ENCODE measurements at places on chromosomes 12 and 14. TPM values are rescaled to one million over a fixed set of nuclear protein-coding genes. Genes with fewer than 3 reads are reported as not detected.

OASL gene
- total RNA-seq = 0.22 TPM

GRCh38 chr12:127077262-127078045 lies 1189.5 kb upstream of the TMEM132C start:
- no peak for DNase-seq

GRCh38 chr12:75977952-75978671 lies 53.5 kb downstream of the PHLDA1 start:
- peak; percentile 40 for DNase-seq

DNA sequence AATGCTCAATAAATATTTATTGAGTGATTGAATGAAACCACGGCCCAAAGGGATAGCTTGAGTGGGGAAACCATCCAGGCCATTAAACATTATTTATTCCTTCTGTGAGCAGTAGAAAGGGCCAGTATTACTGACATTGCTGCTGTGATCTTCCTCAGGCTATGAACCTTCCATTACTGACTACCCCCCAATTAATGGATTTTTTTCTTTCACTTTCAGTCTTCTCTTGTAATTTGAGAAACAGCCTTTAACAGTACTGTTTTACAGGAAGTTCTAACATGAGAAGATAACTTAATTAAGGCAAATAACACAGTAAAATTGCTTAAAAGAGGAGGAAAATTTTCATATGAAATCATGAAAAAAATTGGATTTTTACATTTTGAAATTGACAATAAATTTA lies 629.5 kb downstream of the TRHDE start:
- DNase-seq = no peak

DNA sequence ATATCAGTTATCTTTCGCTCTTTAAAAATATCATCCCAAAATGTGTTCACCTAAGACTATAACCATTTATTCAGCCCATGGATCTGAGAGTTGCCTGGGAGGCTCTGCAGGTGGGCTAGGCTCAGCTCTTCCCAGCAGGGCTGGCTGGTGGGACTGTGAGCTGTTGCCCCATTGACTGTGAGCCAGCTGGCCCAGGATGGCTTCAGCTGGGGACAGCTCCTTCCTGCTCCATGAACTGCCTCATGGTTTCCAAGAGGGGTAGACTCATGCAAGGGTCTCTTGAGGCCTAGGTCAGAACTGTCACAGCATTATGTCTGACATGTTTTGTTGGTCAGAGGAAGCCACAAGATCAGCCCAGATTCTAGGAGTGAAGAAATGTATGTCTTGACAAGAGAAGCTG lies 114.1 kb upstream of the E2F7 start:
- no peak for DNase-seq

DNA sequence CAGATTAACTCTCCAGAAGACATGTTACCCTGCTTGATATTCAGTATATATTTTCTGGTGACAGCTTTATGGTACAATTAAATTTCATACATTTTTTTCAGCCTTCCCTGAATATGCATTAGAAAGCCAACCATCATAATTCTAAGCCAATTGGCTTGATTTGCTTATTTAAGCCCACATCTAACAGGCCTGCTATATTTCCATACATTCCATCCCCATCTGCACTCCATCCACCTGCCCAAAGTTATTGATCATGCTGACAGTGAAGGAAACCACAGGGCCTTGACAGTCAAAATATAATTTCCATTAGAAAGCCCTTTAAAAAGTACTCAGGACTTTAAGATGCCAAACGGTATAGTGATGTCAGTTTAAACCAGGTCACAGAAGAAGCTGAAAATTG lies 164.3 kb downstream of the GXYLT1 start:
- no peak for DNase-seq

GRCh38 chr12:22014783-22015144 lies 31.3 kb upstream of the CMAS start:
- DNase-seq = no peak

RILPL2 gene
- total RNA-seq = 1.2 TPM

- no peak for DNase-seq
Observed at GRCh38 chr14:29846339-29847055, 81.2 kb downstream of the PRKD1 start.

GRCh38 chr14:33120966-33121365 lies 182.3 kb downstream of the NPAS3 start:
- DNase-seq = no peak

- no peak for DNase-seq
Observed at GRCh38 chr12:123083661-123084571, 67.0 kb downstream of the PITPNM2 start.

DNA sequence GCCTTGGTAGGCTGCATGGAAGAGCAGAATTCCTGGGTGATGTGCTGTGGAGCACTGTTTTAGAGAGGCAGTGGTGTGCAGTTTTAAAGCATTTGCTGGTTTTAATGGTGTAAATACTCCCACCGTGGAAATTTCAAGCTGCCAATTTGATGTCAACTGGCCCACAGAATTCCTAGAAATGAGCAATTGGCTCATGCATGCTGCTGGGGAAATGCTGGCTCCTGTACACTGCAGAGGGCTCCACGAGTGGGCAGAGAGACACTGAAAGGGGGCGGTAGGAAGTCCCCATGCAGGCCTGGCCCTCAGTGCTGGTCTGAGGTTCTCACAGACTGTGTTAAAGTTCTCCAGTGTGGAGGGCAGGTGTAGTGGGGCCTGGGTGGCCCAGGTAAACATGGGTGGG lies 99.4 kb upstream of the NTF3 start:
- no peak for DNase-seq

DNA sequence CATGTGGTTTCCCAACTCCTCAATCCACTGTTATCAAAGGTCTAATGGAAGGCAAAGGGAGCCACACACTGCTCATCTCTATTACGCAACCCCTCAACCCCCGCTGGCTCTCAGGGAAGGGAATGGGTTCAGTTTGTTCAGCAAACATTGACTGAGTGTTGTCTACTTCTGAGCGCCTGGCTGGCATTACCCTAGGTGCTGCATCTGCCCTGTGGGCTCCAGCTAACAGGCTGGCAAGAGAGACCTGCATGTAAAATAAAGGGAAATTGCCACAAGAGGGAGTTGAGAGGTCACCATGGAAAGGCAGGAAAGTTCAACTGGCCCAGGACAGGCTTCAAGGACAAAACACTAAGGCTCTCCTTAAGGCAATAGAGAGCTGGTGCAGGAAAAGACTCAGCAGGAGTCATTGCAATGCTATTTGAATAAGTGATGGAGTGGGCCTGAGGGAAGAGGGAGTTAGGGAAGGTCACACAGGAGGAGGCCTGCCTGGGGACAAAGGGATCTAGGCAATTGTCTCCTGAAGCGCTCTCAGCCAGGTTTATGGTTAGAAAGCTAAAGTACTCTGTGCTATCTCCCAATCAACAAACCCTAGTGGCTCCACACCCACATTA lies 5.5 kb upstream of the ZNF740 start:
- no peak for DNase-seq

CKAP4 gene
- total RNA-seq = 9.7 TPM

- DNase-seq = no peak
Observed at GRCh38 chr14:89807151-89807550, 147.4 kb downstream of the EFCAB11 start.

DNA sequence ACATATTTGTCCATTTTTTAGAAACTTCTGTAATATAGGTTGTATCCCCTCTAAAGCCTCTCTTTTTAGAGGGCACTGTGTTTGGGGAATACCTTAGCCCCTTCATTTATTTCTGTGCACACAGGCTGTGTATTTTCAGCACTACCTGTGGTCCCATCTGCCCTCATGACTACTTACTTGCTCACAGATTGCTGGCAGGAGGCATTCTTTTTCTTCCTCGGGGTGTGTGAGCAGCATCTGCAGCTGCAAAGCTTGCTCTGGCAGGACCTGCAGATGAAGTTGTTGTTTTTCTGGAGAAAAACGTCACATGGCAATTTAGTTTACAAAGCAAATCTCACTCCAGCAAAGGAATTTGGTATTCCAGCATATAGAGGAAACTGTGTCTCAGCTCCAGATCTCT lies 24.3 kb downstream of the ANG start:
- no peak for DNase-seq

RD3L gene
- not detected for total RNA-seq

IFT81 gene
- total RNA-seq = 3.3 TPM

HOTAIR gene
- 0.35 TPM for total RNA-seq

- DNase-seq = no peak
Observed at GRCh38 chr14:103925316-103925715, 2.9 kb upstream of the TDRD9 start.

GRCh38 chr12:107369679-107370078 lies 276.3 kb upstream of the CRY1 start:
- no peak for DNase-seq

GRCh38 chr12:68001486-68002466 lies 12.5 kb downstream of the IFNG-AS1 start:
- no peak for DNase-seq

DNA sequence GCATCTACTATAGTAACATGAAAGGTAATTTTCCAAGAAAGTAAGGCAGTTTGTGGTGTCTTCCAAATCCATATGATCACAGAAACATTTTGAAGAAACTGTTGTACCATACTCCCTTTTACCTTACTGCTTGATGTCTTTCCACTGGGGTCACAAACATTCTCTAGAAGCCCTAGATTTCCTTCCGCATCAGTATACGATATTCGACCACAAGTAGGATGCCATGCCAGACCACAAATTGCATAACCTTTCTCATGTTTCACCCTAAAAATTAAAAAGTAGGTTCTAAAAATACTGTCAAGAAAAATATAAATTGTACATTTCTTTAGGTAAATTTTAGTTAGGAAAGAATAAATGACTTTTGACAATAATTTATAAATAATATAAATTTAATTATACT lies 26.5 kb downstream of the WDHD1 start:
- no peak for DNase-seq

ART4 gene
- total RNA-seq = 1.6 TPM

DNA sequence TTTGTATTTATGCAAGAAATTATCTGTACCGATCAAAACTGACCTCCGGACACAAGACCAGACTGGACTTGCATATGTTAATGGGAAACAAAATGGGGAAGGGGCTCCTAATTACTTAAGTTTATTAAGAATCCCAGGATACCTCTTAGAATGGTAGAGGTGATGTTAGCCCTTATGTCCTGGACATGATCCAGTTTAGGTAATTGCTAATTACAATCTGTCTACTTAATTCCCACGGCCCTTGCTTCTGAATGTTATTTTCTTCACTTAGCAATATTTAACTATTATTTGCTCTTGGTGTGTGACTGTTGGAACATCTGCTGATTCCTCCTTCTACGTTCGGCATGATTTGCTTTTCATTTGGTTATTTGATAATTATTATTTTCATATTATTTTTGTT lies 644.0 kb downstream of the DIO2 start:
- DNase-seq = no peak

GPRC5D gene
- total RNA-seq = not detected

C14orf39 gene
- total RNA-seq = 1.1 TPM

DNA sequence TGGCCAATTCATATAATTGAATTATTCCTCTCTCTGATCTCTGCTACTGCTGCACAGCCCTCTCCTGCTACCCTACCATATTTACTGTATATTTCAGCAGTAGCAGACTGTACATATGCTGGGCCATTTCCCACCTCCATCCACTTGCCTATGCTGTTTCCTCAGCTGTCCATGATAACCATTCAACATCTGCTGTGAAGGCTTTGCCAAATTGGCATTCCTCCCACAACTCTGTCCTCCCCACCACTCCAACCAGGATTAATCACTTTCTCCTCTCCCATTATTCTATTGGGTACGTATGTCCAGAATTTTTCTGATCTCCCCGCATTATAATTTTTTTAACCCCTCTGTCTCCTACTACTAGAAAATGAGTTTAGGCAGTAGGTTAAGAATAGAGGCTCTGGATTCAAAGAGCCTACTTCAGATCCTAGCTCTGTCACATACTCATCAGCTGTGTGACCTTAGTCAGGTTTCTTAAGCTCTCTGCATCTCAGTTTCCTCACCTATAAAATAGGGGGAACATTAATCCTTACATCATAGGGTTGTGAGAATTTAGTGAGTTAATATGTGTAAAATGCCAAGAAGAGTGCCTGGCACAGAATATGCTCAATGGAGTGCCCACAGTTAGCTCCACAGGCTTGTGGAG lies 123.3 kb downstream of the KICS2 start:
- DNase-seq = no peak

NUAK1 gene
- 33.8 TPM for total RNA-seq

NDRG2 gene
- total RNA-seq = 2,790 TPM

CCDC184 gene
- 1.2 TPM for total RNA-seq

GRCh38 chr14:67487937-67488893 lies at the start of gene TMEM229B:
TMEM229B (minus strand) TSS chr14:67488721; CDS start chr14:67473923, 14,798 bp downstream.
- DNase-seq = no peak

DNA sequence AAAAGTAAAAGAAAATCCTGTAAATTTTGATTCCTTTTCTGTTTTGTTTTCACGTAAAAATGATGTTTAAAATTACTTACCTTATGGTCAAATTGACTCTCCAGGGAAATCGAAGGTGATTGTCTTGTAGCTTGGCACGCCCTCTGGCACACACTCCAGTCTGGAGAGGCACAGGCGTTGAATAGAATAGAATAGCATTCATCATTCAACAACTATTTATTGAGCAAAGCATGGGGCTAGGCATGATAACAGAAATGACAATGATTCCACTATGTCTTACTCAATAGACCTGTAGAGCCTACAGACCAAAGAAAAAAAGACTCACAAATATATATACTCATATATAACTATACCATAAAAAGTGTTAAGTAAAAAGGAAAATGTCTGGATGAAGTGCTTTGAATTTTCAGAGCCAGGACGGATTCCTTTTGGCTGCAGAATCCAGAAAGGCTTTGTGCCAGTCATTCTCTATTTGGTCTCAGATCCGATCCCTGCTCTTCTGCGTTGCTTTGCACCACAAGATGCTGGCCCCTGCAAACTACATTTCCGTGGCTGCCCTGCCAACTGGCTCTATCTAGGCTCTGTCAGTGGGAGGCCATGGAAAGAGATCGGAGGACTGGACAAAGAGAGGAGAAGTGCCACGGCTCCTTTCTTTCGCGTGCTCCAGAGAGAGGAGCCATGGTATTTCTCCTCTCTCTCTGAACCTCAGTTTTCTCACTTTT lies 231.8 kb downstream of the CRADD start:
- no peak for DNase-seq

- no peak for DNase-seq
Observed at GRCh38 chr14:39984323-39984722, 552.1 kb upstream of the FBXO33 start.

DNA sequence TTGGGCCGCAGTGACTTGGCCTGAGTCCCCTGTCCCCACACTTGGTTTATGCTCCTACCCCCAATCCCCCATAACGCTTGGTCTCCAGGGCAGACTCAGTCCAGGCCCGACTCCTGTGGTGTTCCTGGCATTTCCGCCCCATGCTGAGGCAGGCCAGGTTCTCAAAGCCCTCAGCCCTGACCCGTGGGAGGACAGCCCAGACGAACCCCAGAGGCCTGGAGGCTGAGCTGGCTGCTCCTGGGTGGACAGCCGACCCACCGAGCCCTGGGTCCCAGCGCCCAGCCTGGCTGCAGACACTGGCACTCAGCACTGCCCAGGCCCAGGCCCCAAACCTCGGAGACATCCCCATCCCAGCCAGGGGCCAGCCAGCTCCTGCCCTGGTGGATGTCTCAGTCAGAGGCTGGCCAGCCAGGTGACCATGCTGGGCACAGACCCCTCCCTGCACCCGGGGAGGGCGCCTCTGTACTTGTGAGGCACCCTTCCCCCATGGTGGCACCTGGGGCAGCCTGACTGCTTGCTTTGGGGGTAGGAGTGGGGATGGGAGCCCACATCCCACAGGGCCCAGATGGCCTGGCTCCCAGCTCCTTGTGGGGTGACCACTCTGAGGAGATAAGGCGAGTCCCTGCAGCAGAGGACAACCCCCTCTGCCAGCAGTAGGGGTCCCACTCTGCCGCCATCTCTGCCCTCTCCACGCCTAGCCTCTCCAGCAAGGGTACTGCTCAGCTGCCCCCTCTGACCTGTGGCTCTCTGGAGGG lies 1.4 kb downstream of the PLD4 start:
- DNase-seq = no peak

Measured in gastrocnemius medialis (tissue), 4 donors.